MG63 (cell line): ENCODE measurements at places on chromosomes 5 and 9.

GRCh38 chr9:129282731-129283211 lies 104.7 kb upstream of the IER5L start:
- no peak for DNase-seq

DNA sequence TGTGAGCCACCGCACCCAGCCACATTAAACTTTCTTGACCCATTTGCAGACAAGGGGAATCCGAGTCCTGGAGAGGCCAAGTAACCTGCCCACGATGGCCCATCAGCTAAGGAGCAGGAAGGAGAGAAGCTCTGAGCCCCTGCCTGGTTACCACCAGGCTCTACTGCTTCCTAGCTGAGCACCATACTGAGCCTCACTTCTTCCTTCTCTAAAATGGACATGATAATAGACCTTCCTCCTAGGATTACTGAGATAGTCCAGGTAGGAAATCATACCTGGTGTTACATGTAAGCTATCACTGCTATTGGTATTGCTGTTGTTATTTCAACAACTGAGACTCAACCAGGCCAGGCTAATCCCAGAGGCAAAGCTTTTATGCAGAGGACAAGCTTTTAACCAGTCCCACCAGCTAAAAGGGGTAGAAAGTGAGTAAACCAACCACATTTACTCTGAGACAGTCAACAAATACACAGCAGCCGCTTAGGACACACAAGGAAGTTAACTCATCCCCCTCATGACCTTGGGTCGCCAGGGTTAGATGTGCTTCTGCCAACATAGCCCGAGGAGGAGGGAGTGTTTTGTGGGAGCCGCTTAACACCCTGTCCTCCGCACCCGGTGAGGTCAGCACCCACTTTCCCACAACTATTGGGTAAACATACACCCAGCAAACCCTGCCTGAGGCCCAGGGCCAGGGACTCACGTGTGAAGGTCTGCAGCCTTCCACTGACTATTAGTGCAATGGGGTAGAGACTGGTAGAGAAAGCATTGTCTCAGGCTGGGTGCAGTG lies 20.6 kb upstream of the PTGES start:
- DNase-seq, result peak; percentile 84

DNA sequence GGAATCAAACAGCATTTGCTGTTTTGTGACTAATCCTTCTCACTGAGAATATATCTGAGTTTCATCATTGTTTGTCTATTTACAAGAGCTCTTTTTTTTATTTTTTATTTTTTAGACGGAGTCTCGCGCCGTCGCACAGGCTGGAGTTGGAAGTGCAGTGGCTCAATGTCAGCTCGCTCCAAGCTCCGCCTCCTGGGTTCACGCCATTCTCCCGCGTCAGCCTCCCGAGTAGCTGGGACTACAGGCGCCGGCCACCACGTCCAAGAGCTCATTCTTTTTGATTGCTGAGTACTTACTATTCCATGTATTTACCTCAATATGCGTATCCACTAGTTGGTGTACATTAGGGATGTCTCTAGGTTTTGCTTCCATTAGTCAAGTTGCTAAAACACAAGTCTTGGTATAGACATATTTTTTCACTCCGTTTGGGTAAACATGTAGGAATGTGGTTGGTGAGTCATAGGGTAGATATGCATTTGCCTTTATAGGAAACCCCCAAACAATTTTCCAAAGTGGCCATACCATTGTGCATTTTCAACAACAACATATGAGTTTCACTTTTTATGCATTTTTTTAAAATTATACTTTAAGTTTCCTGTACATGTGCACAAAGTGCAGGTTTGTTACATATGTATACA lies 1005.0 kb upstream of the CDH10 start:
- no peak for DNase-seq

- no peak for DNase-seq
These were observed 817.8 kb downstream of the TLE1 start for GRCh38 chr9:80871596-80871995.
